Nephron progenitor cell (in vitro differentiated cells): ENCODE measurements at places on chromosomes 2 and 18.

- DNase-seq, result no peak
Observed at GRCh38 chr2:210167227-210167626, 4.0 kb downstream of the KANSL1L start.

- no peak for DNase-seq
Observed at GRCh38 chr2:154655499-154655898, 43.0 kb upstream of the KCNJ3 start.

GRCh38 chr18:2979871-2980790 lies 32.8 kb downstream of the LPIN2 start:
- DNase-seq, result no peak

GRCh38 chr18:36264283-36264682 lies 33.2 kb upstream of the FHOD3 start:
- no peak for DNase-seq

DNA sequence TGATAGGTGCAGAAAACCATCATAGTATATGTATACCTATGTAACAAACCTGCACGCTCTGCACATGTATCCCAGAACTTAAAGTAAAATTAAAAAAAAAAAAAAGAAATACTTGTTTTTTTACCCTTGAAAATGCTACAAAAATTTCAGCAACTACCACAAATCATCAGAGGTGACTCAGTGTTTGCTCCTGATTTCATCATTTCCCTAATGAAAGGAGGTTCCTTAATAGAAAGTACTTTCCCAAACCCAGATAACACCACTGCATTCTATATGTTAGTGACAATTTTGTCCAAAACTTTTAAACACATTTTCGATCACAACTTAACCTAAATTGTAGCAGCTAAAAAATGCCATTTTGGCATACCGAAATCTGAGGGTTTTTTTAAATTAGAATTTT lies 163.3 kb downstream of the SLC39A10 start:
- no peak for DNase-seq

DNA sequence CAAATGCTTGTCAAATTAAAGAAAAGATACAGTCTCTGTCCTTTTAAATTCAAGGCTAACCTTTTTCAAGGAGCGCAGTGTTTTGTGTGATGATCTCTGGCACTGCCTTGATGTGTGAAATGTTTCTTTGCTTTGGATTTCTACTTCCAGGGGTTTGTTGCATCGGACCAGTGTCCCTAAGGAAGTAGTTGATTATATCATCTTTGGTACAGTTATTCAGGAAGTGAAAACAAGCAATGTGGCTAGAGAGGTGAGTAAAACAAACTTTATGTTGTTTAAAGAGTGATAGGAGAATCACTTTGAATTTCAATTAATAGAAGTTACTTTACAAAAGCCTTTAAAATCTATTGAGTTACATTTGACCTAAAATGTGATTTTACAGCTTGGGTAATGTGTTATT lies 28.8 kb downstream of the HADHB start:
- no peak for DNase-seq

DNA sequence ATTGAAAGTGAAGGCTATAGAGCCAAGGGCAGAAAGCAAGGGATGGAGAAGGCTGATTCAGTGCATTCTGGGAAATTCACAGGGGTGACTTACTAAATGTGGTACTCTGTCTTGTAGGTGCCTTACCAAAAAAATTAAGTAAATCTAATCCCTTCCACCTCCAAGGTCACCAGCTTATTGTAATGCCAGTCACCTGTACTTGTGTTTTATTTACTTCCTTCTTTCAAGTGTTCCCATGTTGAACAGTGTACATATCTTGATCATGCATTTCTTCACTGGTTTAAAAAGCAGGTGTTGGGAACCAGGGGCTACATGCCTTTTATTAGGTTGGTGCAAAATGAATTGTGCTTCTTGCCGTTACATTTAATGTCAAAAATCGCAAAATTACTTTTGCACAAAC lies 137.0 kb upstream of the ARHGAP28 start:
- DNase-seq, result no peak

- no peak for DNase-seq
Observed at GRCh38 chr2:74739129-74739528, 85.1 kb downstream of the SEMA4F start.

- no peak for DNase-seq
Observed at GRCh38 chr2:79180092-79180491, 20.5 kb upstream of the REG3A start.

DNA sequence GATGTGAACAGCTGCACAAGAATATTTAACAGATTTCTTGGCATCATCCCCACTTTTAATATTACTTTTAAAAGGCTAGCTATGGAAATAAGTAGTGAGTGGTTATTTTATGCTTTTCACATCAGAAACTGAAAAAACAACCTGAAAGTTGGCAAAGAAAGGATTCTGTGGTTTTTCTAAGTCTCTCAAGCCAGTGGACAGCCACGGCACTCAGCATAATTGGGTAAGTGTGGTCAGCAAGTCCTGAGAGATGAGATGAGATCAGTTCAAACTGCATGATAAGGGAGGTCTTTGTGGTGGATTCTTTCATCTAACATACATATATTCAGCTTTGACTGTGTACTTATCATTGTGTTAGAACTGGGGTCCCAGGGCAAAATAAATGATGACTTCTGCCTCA lies 105.2 kb downstream of the LYPD6B start:
- DNase-seq, result no peak

DNA sequence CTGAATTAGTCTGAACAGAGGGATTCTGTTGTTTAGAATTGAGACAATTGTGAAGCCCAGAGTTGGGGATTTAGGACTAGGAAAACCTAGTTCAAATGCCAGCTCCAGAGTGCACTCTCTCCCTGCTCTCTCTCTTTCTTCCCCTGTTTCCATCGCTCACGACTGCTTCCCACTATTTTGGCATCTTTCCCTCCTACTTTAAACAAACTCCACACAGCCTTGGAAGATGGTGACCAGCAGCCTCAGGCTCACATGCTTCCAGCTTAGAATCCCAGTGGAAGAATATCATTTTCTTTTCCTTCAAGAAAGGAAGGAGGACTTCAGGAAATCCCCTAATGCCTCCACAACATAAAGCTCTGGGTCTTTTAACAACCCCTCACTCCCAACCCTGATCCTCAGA lies 6.1 kb upstream of the DNMT3A start:
- no peak for DNase-seq

DNA sequence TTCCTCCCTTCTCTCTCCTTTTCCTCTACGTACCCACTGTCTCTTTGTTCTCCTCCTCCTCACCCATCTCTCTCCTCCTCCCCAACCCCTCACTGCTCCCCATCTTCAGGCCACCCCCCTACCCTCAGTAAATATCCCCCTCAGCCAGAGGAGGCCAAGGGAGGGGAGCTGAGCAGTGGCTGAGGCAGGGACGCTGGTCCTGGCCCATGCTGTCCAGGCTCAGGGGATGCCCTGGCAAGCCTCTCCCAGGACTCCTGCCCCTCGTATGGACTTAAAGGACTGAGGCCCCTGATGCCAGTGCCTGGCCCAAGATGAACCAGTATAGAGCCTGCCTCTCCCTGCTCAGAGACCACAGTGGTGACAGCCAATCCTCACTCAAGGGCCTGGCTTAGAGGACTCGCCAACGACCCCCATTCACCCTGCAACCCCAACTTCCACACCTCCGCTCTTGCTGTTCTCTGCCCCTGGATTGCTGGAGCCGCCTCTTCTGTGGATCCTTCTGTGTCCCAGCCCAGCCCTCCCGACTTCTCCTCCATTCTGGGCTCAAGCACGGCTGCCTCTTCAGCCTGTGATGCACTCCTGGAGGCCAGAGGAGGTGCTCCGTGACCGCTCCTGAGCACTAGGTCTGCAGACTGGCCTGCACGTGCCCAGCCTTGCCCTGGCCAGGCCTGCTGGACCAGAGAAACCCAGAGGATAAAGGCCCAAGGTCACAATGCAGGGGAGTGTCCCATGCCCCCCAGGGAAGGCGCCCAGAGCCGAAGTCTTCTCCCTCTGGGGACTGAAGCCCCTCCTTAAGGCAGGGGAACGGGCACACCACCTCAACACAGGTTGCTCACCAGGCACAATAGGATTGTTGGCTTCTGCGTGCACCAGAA lies 9.5 kb upstream of the DUSP2 start:
- no peak for DNase-seq

DNA sequence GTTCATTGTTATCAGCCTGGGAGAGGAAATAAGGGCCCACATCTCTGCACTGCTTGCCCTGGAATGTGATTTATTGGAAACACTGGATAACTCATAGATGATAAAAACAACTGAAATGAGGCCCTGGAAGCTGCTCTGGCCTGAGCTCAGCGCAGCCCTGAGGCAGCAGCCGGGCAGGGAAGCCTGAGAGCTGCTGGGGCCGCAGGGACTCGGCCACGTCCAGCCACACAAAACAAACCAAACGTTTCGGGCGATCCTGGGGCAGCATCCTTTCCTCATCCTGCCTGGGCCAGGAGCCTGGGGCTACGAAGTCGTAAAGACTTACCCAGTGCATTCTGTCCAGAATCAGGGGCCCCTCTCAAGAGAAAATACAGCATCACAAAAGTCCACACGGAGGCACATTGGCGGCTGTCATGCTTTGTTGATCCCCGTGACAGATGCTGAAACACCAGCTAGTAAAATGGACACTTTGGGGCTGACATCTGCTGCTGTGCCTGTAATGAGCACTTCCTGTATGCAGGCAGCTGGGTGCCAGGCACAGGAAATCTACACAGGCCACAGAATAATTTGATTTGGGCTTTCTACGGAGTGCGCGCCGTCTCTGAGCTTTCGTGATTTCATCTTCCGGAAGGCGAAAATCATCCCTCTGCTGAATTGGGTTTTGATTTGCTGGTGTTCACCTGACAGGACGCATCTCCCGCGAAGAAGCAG lies 250.6 kb downstream of the EIPR1 start:
- DNase-seq, result no peak
